Erythroblast (primary cell): ENCODE measurements at places on chromosomes 16 and 17.

DNA sequence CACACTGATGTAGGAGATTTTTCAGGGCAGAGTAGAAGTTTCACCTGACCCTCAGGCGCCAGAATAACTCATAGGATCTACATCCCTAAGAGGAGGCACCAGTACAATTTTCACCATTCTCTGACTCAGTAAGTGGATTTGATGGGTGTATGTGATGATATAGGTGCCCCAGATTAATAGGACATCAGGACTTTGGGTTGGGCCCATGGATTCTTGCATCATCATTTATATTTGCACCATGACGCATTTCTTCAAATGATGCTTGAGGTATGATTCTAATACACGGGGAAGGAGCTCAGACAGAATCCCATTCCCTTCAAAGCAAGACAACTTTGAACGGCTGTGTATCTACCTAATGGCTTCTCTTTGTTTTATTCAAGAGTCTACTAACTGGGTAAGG is 173.2 kb downstream of the TMEM114 start:
- DNase-seq = no peak

- DNase-seq = no peak
Measured at GRCh38 chr16:56591377-56592060, 2.2 kb downstream of the MT3 start.

DNA sequence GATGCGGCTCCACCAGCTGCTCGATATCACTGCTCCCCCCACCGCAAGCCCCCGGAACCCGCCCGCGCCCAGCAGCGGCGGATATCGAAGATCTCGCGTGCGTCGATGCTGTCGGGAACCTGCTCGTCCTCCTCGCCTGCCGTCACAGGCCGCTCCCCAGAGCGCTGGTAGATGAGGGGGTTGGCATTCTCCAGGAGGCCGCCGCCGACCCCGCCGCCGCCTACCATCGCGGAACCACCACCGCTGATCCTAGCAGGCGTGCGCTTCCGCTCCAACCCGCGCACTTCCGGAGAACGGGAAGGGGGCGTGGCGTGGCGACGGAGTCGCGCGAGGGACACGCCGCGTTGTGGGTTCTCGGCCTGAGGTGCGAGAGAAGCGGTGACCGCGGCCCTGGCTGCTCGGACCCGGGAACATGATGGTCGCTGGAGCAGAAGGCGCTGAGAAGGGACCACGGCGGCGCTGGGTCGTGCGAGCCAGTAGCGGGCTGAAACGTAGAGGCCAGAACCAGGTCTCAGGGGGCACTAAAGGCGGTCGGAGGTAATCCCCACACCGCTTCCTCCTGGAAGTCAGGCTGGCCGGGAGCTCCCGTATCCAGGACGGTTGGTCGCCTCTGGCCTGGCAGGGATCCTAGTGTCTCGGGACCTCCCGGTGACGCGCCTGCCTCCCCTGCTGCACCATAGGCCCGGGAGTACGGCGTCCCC is at the start of gene CIAO2B:
Gene CIAO2B, minus strand, starts transcription at position 265 of the 701 bp plus-strand sequence. Its CDS starts 38 bp downstream, at position 227.
- DNase-seq = peak; percentile 93

DNA sequence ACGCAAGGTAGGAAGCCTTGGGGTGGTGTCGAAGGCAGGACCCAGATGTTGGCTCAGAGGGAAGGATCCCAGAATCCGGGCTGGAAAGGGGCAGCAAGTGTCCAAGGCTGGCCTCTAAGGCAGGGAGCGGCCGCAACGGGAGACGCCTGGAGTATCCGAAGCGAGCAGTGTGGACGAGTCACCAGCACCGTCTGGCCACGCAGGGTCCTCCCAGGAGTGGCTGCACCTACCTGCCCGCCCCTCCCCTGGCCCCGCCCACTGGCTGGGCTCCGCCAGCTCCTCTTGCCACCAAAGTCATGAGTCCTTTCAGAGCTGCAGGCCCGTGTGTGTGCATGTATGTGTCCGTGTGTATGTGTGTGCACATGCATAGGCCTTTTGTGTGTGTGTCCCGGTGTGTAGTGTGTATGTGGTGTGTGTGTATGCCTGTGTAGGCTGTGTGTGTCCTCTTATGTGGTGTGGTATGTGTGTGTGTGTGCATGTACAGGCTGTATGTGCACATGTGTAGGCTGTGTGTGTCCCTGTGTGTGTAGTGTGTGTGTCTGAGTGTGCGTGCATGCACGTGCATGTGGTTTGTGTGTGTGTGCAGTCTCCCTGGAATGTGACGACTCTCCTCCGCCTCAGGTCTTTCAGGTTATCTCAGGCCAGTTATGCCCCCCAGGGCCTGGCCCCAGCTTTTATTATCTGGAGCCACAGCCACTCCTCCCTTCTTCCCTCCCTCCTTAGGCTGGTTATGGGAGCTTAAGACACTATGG is at the start of gene PRSS8:
Gene PRSS8, minus strand, starts transcription at position 193 of the 752 bp plus-strand sequence. CDS start 229 bp downstream, outside the sequence.
- DNase-seq = no peak

DNA sequence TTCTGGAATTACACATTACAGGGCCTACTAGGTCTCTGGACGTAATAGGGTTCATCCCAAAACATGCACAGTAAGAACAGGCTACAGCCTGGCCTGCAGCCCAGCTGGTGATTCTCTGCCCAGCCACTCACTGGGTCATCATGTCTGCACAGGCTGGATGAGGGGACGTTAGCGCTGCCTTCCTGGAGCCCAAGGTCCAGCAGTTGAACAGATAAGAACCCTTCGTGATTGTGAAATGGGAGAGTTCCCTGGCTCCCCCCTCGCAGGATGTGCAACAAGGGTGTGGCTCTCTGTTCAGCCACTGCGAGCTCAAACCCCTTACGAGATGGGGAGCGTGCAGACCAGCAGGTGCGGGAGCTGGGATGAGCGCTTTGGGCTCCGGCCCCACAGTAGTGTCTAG is 200.0 kb upstream of the CDH5 start:
- no peak for DNase-seq

GRCh38 chr16:1163567-1164055 is 10.7 kb downstream of the CACNA1H start:
- no peak for DNase-seq

DNA sequence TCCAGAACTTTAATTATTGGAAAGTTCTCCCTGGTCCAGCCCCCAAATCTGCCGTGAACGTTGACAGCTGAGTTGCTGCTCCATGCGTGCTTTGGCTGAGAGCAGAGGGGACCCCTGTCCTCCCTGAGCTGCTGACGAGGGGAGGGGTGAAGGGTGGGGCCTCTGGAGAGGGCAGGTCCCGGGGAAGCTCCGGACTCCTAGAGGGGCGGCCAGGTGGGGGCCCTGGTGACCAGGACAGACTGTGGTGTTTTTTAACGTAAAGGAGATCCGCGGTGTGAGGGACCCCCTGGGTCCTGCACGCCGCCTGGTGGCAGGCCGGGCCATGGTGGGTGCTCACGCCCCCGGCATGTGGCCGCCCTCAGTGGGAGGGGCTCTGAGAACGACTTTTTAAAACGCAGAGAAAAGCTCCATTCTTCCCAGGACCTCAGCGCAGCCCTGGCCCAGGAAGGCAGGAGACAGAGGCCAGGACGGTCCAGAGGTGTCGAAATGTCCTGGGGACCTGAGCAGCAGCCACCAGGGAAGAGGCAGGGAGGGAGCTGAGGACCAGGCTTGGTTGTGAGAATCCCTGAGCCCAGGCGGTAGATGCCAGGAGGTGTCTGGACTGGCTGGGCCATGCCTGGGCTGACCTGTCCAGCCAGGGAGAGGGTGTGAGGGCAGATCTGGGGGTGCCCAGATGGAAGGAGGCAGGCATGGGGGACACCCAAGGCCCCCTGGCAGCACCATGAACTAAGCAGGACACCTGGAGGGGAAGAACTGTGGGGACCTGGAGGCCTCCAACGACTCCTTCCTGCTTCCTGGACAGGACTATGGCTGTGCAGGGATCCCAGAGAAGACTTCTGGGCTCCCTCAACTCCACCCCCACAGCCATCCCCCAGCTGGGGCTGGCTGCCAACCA is at the start of gene MC1R:
Gene MC1R, plus strand, starts transcription at position 410 of the 895 bp plus-strand sequence. Its CDS starts 397 bp downstream, at position 807.
- DNase-seq = peak; percentile 49

GRCh38 chr17:58200024-58200633 is 7.6 kb downstream of the EPX start:
- DNase-seq = peak; percentile 60

DNA sequence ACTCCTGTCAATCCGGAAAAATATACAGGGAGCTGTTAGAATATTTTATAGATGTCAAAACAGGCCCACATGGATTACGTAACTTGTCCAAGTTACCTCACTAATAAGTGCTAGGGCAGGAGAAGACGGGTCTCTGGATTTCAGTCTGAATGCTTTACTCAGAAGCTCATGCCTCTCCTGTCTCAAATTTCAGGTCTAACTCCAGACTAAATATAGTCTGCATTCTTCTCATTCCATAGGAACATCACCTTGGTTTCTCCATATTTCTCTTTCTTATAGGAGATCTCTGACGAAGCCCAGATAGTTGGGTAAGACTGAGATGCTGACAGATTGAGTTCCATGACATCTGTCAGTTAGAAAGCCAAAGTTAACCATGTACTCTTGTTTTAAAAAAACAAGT is 174.2 kb downstream of the STX8 start:
- DNase-seq = no peak

DNA sequence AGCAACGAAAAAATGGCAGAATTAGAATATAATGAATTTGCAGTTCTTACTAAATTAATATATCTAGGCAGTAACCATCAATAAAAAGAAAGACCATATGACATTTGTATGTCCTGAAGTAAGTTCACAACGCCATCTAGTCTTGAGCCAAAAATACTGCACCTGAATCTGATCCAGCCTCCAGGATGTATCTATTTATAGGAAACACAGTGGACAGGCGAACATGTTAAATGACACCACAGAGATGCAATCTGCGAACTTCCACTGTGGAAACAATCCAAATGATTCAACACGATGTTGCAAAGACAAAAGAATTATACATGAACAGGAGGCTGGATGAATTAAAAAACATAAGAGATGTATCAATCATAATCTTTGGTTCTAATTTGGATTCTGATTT is 197.6 kb downstream of the CDH13 start:
- no peak for DNase-seq

DNA sequence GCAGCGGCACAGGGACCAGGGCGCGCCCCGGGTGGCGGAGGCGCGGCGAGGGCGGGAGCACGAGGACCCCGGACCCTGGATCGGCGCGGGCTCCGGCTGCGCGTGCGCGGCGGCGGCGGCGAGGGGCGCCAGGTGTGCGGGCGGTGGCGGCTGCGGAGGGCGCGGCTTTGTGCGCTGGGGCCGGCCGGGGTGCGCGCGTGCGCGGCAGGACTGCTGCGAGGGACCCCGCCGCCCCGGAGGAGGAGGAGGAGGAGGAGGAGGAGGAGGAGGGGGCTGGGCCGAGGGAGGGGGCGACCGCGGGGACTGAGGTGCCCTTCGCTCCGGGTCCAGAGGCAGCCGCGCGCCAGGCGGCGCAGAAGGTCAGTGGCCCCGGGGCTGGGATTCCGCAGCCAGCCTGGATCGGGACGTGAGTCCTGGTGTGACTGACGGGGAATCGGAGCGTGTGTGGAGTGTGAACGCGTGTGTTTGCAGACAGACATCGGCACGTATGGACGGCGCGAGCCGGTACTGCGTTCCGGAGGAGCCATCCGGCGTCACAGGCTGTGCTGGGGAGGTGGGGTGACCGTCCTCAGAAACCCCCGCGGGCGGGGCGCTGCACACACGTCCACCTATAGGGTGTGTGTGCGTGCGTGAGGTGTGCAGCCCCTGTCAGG is 19.5 kb upstream of the RAP1GAP2 start:
- DNase-seq = no peak

DNA sequence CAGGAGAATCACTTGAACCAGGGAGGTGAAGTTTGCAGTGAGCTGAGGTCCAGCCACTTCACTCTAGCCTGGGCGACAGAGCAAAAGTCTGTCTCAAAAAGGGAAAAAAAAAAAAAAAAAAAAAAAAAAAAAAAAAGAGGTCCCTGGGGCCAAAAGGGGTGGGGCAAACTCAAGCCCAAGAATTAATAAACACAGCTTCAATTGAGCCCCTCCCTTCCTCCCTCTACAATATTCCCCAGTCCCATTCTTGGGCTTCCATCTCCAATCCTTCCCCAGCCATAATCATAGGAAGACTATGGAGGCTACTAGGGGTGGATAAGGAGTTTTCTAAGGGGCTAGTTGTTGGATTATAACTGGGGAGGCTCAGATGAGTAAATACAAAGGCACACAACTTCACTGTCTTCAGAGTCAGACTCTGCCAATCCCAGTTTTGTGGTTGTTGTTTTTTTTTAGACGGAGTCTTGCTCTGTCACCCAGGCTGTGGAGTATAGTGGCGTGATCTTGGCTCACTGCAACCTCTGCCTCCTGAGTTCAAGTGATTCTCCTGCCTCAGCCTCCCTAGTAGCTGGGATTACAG is 9.5 kb downstream of the CAVIN1 start:
- DNase-seq = no peak

DNA sequence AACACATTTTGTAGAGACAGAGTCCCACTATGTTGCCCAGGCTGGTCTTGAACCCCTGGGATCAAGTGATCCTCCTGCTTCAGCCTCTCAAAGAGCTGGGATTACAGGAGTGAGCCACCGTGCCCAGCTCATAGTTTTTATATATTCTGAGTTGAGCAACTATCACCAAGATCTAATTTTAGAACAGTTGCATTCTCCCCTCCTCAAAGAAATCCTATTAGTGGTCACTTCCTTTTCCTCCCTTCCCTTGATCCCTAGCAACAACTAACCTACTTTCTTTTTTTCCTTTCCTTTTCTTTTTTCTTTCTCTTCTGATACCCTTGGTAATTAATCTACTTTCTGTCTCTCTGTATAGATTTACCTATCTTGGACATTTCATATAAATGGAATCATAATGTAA is 61.5 kb upstream of the B4GALNT2 start:
- no peak for DNase-seq

GRCh38 chr16:57045694-57046381 is 46.5 kb upstream of the CPNE2 start:
- DNase-seq = peak; percentile 57

DNA sequence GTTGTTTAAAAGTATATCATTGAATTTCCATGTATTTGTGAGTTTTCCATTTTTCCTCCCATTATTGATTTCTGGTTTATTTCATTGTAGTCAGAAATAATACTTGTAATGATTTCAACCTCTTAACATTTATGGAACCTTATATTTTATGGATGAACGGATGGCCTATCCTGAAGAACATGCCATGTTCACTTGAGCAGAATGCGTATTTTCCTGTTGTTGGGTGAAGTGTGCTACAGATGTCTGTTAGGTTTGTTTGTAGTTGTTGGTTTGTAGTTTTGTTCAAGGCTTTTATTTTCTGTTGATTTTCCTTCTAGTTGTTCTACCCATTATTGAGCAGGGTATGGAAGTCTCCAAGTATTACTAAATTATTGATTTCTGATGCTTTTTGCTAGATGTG is 107.2 kb upstream of the NACA2 start:
- no peak for DNase-seq

DNA sequence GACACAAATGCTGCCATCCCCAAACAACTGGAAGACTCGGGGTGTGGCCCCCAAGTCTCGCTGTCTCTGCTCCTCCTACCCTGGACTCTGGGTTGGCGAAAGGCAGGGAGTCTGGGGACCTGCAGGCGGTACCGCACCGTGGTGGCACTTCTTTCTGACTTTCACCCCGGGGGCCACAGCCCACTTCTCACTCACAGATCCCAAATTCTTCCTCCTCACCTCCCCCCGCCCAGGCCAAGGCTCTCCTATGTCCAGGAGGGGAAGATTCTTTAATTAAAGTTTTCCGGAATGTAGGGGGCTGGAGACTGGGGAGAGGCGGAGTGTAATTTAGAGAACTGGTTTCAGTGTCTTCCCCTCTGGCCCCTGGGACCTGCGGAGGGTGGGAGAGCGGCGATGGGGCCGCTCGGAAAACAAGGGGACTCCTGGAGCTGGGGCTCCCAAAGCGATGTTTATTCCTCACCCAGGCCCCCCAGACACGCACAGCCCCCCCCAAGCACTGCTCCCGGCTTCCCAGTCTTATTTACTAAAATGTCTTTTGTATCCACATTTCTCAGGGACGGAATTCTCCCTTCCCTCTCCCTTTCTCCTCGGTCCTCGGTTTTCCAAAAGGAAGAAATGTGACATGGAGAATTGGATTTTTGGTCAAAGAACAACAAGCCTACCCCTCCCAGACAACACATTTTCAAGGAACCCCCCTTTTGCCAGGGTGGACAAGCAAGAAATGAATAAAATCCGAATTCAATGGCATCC is 1.2 kb downstream of the WNT3 start:
- no peak for DNase-seq
